Cardiac septum (tissue), 1 donor: ENCODE measurements at places on chromosomes 7 and 10.

GRCh38 chr10:71629131-71629530 is 90.4 kb downstream of the C10orf105 start:
- DNase-seq, result no peak

- DNase-seq, result no peak
Observed at GRCh38 chr10:44781131-44781530, 130.0 kb upstream of the TMEM72 start.

DNA sequence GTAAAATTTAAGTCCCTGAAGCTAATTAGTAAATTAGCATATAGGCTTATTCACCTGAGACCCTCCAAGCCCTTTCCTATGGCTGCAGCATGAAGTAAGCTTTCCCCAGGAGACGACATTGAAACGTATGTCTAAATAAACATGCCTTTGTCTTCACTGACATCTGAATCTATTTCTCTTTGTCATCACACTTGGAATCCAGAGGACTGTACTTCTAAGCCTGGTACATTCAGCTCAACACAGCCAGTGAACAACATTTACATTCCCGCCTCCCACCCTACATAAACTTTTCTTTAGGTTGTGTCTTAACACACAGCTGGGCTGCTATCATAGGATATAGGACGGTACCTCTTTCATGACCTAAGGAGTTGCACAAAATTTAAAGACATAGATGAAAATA is 414.4 kb downstream of the SFMBT2 start:
- DNase-seq, result no peak

DNA sequence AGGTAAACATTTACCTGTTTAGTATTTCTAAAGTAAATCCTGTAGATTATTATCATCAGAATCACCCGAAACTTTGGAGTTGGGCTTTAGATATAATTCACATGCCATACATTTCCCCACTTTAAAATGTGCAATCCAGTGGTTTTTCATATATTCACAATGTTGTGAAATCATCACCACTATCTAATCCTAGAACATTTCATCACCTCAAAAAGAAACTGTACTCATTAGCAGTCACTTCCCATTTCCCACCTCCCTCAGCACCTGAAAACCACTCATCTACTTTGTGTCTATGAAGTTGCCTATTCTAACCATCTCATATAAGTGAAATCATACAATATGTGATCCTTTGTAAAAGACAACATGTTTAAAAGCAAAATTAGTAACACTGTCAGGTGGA is 182.6 kb downstream of the FZD1 start:
- no peak for DNase-seq

DNA sequence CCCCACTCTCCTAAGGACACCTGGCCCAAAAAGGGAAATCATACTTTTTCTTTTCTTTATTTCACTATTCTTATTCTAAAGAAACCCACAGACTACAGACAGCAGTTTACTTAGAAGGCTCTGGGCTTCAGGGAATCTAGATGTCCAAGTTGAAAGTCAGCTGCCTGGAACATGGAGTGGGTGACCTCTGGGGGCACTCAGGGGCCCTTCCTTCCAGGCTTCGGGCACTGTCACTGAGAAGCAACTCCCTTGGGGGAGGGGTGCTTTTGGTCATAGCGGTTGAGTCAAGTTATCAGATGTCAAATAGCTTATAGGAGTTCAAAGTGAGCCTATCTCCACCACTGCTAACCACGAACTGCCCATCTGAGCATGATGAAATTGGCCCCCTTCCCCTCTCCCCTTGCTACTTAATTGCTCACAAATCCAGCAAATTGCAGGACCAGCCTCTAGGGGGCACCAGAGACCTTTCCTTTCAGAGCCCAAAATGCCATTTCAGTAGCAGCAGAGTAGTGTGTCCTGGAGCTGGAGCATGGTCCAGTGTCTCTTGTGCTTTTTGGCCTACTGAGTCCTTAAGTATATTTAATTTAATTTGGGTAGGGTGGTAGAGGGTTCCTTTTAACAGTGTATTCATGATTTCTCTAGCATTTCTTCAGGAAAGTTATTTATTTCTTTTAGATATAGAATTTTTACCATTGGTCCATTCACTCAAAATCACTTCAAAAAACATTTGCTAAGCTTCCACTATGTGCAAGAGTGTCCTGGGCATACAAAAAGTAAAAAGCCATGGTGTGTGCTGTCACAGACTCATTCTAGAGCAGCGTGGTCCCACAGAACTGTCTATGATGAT is 463.8 kb downstream of the KCNMA1 start:
- no peak for DNase-seq

GRCh38 chr10:75294866-75295701 is 59.3 kb upstream of the COMTD1 start:
- peak; percentile 86 for DNase-seq

GRCh38 chr7:131032786-131033185 is 294.9 kb upstream of the MKLN1 start:
- DNase-seq, result no peak

- no peak for DNase-seq
Observed at GRCh38 chr7:29365423-29365822, 170.8 kb downstream of the CHN2 start.

- no peak for DNase-seq
Observed at GRCh38 chr7:50603287-50603686, 38.1 kb upstream of the DDC start.

GRCh38 chr7:153604-154003 is 38.8 kb upstream of the FAM20C start:
- DNase-seq, result no peak

DNA sequence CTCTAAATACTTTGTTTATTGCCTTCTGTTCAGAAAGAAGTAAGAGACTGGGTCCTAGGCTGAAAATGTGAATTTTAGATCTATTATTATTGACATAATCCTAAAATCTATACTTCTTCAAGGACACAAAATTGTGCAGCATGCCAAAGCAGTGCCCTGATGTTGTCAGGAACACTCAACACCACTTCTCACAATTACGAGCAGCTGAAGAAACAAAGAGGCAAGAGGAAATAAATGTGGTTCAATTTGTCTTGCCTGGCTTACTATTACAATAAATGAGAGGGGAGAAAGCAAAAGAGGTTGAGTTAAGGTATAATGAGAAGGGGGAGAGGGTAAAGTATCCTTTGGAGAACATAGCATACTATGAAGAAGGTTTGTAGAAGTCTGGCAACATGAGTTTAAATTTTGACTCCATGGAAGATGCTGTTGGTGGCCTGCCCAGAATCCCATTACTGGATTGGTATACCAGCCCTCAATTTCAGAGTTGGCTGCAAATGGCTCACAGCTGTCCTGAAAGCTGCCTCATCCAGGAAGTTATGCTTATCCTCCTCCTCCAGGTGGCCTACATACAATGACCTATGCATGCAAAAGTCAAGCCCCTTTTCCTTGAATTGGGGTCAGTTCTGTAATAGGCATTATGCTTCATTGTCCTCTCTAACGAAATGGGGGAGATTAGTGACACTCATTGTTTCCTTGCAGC is 274.6 kb upstream of the SMIM30 start:
- no peak for DNase-seq

DNA sequence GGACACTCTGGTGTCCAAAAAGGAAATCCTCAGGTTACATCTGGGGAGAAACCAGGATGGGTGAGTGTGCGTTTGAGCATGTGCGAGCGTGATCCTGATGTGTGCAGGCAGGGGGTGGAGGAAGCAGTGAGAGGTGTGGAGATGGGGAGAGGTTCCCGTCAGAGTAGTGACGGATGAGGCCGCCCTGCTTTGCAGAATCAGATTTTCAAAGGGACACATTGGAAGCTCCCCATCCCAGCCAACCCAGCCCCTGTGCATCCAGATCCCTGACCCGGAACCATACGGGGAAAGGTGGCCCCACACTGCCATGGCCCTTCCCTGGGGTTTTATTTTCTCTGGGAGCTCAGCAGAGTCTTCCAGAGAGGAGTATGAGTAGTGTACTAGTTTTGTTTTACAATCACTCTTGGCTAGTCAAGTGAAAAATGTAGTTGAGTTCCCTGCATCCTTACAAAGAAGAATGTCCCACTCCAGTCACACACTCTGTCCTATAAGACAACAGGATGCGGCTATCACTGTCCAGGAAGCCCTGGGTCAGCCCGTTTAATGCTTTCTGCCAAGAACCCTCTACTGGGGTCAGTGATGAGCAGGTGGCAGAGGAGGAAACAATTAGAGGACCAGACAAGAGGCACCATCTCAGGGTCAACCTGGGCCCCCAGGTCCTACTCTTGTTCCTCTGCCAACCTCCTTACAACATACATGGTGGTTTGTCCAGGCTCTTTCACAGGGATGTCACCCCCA is 46.8 kb upstream of the PDLIM1 start:
- DNase-seq, result no peak

DNA sequence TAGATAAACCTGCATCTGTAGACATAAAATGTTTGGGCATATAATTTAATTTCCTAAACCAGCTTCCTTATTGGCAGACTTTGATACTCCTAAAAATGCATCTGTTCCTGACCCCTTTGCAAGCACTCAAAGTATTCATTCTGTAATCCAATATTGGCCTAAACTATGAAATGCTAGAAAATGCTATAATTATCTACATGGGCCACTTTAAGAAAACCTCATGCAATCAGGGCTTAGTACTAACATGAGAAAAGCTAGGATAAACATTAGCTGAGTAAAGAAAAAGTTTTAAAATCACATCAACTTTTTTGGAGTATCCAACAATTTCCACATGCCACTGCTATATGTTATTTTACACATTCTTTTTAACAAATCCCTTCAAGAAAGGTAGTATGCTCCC is 57.2 kb downstream of the PARD3 start:
- no peak for DNase-seq

DNA sequence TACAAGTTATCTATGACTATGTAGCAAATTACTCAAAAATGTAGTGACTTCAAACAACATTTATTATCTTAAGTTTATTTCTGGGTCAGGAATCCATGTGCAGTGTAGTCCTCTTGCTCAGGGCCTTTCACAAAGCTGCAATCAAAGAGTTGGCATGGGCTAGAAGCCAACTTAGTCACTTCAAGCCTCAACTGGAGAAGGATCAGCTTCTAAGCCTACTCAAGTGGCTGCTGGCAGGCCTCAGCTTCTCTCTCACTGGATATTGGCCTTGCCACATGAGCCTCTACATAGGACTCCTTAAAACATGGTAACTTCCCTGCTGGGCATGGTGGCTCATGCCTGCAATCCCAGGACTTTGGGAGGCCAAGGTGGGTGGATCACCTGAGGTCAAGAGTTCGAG is 5.0 kb upstream of the NFE2L3 start:
- no peak for DNase-seq

- no peak for DNase-seq
Observed at GRCh38 chr10:105968666-105969065, 1195.8 kb downstream of the SORCS1 start.

DNA sequence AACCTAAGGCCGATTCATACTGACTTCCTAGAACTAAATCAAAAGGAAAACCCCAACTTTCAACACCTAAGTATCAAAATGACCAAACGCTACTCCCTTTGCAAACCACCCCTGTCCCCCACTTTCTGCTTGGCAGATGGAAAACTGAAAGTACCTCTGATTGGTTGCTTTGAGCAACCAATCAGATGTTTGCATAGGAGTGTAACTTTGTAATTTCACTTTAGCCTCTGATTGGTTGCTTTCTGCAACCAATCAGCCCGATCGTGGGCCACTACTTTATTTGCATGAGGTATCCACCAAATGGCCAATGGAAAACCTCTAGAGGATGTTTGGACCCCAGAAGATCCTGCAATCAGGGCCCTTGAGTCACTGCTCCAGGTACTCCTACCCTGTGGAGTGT is 12.3 kb upstream of the SNX10 start:
- DNase-seq, result no peak

- no peak for DNase-seq
Observed at GRCh38 chr7:158387546-158387891, 200.1 kb downstream of the PTPRN2 start.

DNA sequence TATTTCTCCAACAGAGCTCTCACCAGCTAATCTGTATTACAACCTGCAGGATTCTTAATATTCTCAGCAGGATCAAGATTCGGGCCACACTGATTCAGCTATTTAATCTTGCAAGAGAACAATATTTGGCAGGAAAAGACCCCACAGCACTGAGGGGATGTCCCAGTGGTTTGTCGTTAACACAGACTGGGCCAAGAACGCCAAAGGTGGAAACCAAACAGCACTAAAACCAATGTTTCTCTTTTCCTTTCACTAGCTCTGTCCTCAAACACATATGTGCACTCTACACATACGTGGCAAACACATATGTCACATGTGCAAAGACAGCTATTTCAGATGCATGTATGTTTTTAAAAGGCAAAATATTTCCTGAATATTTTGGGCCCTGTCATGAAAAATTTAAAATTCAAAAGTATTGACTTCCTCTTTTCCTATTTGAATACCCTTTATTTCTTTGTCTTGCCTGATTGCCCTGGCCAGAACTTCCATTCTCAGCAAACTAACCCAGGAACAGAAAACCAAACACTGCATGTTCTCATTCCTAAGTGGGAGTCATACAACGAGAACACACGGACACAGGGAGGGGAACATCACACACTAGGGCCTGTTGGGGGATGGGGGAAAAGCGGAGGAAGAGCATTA is 51.7 kb upstream of the NEBL start:
- DNase-seq, result no peak

GRCh38 chr10:61071580-61071979 is 127.6 kb upstream of the RHOBTB1 start:
- DNase-seq, result no peak

DNA sequence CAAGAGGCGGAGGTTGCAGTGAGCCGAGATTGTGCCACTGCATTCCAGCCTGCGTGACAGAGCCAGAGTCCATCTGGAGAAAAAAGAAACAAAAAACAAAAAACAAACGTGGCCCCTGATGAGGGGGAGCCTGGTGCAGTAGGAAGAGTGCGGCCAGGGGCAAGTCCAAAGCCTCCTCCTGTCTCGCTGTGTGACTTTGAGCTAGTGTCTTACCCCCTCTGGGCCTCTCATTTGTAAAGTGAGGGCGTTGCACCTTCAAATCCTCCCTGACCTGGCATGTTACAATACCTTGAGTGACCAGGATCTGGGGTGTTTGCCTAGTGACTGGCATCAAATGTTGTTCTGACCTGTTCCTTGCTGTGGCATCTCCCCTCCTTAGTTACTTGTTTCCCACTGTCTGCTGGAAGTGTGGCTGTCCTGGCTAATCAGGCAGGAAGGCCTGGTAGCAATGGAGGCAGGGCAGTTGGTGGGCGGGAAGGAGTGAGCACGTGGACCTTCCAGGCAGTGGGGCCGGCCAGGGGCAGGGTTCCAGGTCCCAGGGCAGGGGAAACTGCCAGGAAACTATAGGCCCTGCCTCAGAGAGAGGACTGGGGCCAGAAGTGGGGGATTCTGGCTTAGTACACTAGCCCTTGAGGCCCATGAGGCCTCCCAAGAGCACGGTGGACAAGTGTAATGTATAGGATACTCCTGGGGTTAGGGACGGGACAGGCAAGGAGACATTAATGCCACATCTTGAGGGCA is 24.5 kb upstream of the GOLGA7B start:
- no peak for DNase-seq

GRCh38 chr7:81053623-81054022 is 134.8 kb upstream of the SEMA3C start:
- no peak for DNase-seq

GRCh38 chr10:17671307-17671706 is 27.4 kb downstream of the STAM start:
- DNase-seq, result no peak
